ENCODE measurements at places on chromosomes 4 and X.
A peak's percentile ranks its signal among the peaks of the same experiment; 100 is the strongest.

- DNase-seq: no peak
Measured at GRCh38 chr4:73335679-73336078, 68.4 kb upstream of the ALB start.

- peak; percentile 63 for DNase-seq
Measured at GRCh38 chr4:8403173-8403753, 37.3 kb downstream of the ACOX3 start.

GRCh38 chrX:33132569-33132968 is 78.8 kb downstream of the DMD start:
- DNase-seq: no peak

GRCh38 chrX:68912113-68912512 is 83.3 kb downstream of the EFNB1 start:
- DNase-seq: no peak

DNA sequence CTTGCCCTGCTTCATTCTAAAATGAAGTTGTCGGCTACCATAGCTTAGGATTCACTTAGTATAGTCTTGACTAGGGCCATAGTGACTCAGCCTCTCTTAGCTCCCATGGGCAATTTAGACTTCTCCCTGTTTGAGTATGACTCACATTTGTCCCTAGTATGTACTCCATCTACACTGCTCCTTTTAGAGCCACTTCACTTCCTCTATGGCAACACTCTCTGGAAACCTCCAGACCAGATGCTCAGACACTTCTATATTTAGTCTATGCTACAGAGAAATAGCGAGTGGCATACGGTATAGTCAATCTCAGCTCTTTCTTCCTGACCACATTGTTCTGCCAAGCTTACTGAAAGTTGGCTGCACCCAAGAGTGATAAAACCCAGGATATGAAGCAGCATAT is 11.2 kb downstream of the MEPE start:
- no peak for DNase-seq

GRCh38 chr4:15215109-15215508 is 212.7 kb upstream of the C1QTNF7 start:
- no peak for DNase-seq

DNA sequence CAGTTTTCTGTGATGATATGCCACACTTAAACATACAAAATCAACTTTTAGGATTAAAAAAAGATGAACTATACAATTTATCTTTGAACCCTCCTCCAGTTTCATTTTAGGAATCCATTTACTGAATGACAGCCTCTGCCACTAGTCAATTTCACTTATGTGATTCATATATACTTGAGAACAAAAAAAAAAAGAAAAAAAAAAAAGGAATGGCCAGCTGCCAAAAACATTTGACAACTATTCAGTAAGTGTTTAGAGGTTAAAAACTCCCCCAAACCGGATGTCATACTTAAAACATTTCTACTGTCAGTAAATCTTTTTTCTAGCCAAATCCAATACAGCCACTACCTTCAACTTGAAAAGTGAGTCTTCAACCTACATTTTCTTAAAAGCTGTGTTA is 266.7 kb upstream of the MAGEB2 start:
- DNase-seq: no peak

- DNase-seq: no peak
Measured at GRCh38 chr4:100635899-100636298, 118.1 kb upstream of the EMCN start.

DNA sequence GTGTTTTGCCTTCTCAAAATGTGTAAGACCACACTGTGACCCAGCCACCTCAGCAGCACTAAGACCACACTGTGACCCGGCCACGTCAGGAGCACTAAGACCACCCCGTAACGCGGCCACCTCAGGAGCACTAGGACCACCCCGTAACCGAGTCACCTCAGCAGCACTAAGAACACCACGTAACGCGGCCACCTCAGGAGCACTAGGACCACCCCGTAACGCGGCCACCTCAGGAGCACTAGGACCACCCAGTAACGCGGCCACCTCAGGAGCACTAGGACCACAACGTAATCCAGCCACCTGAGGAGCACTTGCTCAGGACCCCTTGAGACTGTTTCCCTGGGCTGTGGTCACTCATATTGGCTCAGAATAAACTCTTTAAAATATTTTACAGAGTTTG is 71.7 kb downstream of the MTNR1A start:
- no peak for DNase-seq

DNA sequence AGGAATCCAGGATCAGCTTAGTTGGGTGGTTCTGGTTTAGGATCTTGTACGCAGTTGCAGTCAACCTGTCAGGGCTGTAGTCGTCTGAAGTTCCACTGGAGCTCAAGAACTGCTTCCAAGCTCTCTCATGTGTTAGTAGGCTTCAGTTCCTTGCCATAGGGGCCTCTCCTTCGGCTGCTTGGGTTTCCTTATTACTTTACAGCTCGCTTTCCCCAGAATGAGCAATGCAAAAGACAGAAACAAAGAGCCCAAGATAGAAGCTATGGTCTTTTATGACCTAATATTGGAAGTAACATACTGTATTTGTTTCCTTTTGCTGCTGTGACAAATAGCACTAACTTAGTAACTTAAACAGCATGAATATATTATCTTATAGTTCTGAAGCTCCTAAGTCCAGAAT is 51.7 kb downstream of the TIGD2 start:
- no peak for DNase-seq

DNA sequence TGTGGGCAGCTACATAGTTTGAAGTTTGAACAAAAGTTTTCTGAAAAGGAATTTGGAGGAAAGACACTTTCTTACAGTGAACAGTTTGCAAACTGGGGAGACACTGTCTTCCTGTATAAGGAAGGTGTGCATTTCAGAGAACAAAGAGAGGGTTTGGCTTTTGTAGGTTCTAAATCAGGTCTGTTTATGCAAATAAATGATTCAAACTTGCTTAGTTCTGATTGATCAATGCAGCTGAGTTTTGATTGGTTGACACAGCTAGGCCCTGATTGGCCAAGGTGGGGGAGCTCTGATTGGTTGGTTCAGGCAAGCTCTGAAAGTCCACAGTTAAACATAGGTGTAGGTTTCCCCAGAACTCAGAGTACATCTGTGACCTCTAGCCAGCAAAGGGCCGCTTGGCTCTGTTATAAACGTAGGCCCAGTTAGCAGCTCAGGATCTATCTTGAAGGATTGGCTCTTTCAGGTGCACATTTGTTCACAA is 63.0 kb upstream of the ENPP6 start:
- DNase-seq: no peak

DNA sequence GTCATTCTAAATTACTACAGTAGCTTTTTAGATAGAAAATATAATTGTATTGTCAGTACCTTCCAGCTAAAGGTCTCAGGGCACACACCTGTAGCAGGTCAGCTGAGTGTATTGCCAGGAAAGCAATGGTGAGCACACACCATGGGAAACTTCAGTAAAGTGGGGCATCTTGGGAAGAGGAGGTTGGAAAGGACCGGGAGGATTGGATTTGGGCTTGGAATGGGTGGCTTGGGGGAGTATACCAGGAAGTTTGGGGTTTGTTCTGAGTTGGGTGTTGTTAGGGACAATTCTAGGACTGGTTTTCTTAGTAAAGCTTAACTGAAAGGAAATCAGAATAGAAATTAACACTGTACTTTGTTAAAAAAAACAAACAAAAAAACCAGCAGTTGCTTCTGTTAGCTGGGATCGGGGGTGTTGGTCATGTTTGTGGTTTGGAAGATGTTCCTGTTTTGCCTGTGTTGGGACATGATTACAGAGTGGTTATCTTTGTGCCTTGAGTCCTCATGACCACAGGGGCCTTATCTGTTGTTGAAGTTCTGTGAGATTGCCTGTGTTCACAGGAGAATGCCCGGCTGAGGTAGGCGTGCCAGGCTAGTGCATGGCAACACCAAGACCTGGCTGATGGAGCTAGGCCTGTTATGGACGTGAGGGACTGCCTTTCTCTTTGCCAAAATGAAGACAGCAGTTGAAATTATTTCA is 35.1 kb downstream of the PRIMPOL start:
- DNase-seq: peak; percentile 100

DNA sequence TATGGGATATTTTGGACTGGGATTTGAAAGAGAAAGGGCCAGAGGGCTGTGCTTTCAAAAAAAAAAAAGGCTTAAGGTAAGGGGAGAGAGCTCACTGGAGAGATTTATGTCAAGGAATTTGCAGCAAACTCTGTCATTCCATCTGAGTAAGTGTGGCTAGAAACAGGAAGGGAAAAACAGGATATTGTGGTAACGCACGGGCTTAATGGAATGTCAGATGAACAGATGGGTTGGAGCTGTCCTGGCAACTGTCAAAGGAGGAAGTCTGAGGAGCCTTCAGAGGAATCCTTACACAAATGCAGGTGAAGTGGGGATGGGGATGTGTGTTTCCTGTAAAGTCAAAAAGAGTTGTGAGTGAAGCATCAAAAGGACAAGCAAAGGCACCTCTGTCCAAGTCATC is 15.1 kb upstream of the NKX3-2 start:
- DNase-seq: no peak

DNA sequence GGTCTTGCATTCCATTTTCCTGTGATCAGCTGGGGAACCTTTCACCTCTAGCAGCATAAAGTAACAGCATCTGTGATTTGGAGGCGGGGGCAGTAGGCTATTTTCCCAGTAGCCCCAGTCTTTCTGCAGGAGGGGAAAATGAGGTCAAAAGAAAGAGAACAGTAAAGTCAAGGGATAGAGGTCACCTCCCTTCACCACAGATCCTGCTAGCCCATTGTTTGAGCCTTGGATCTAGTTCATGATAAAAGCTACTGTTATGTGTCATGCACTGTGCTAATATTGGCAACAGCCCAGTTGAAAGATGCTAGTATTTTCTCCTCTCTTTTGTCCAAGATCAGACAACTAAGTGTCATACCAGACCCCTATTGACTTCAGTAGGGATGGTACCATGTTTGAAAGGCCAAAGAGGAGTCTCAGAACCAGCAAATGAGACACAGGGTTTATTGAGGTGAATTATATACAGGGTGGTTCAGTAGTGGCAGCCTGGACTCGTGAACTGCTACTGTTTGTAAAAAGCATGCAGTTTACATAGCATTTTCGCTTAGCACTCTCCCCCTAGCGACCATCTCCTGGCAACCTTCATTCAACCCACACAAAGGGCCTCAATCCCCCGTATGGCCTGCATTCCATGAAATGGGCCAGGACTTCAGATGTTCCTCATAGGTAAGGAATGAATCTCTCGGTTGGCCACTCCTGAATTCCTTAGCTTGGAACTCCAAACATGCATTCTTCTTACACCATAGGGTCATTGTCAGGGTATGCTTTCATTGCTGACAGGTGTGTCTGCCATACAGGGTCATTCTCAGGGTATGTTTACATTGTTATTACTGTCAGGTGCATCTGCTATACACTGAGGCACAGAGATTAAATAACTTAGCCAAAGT is 170.0 kb upstream of the FRMPD4 start:
- no peak for DNase-seq

DNA sequence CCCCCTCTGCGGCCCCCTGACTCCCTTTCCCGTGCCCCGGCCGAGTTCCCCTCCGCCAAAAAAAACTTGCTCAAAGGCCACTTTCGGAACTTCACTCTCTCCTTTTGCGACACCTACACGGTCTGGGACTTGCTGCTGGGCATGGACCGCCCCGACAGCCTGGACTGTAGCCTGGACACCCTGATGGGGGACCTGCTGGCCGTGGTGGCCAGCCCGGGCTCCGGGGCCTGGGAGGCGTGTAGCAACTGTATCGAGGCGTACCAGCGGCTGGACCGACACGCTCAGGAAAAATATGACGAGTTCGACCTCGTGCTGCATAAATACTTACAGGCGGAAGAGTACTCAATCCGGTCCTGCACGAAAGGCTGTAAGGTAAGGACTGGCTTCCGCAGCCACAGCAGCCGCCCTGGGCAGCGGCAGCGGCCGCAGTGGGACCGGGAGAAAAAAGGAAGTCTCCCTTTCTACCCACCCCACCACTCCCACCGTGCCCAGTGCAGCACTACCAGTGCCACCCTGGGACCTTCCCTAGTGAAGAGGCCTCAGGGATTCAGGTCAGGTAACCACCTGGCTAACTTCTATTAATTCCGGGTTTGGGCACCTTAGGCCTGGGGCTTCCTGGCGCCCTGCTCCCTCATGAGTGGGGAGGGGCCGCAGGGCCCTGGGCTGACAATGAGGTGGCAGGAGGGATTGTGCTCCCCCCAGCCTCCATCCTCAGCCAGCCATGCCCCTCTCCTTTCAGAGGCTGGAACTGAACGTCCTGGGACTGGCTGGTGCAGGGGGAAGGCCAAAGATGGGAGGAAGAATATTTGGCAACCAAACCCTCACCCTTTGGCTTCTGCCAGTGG is 1.9 kb downstream of the NALF2 start:
- DNase-seq: no peak

GRCh38 chr4:126451237-126451873 is 1136.6 kb downstream of the FAT4 start:
- DNase-seq: no peak

DNA sequence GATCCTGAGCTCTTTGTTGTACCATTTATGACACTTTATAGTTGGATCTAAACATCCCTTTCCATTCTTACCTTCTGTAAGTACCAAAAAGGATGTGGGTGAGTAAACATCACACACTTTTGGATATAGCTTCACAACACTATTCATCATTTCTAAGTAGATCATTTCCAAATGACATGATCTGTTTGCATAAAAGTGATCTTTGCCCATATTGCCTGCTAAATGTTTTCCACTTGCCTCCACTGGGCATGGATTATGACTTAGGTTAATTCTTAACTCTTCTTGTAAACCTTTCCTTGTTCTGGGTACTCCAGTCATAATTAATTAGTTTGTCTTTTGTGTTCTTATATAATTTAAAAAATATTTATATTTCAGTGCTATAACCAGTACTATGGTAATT is 244.9 kb upstream of the AGA start:
- DNase-seq: no peak

GRCh38 chrX:68823413-68824151 is 5.2 kb upstream of the EFNB1 start:
- DNase-seq: no peak

- DNase-seq: no peak
Measured at GRCh38 chr4:64230709-64231310, 178.4 kb downstream of the TECRL start.

GRCh38 chr4:17182888-17183287 is 284.4 kb upstream of the LDB2 start:
- no peak for DNase-seq

GRCh38 chr4:184408021-184408683 is 66.2 kb downstream of the IRF2 start:
- no peak for DNase-seq

DNA sequence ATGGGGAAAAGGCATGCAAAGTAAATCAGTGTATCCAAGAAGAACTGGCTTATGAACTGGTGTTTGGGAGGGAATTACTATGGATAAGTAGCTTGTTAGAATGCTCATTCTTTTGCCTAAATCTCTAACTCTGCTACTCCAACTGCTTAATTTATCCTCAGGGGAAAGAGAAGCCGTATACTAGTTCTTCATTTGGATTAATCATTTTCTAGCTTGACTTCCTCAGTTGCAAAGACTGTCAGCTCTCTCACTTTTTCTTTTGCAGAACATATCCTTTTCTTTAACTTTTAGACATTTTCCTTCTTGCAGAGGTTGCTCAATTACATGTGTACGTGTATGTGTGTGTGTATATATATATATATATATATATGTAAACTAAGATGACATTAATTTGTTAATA is 21.9 kb downstream of the GPRIN3 start:
- no peak for DNase-seq

DNA sequence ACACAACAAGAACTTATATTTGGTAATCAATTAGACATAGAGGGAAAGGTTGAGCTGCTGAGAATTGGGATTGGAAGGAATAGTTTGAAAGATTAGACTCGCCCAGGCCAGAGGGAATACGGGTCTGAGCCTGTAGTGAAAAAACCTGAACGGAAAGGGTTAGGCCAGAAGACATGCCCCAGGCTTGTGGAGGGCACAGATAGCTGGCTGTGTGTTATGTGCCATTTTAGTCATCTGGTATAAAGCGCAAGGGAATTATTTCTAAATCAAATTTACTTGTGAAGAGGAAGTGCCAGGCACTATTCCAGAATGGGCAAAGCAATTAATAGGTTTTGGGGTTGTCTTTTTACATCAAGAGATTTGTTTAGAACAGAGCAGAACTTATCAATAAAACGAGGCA is 187.5 kb upstream of the ANKRD50 start:
- DNase-seq: no peak
